ENCODE measurements at places on chromosomes 13 and 19.

DNA sequence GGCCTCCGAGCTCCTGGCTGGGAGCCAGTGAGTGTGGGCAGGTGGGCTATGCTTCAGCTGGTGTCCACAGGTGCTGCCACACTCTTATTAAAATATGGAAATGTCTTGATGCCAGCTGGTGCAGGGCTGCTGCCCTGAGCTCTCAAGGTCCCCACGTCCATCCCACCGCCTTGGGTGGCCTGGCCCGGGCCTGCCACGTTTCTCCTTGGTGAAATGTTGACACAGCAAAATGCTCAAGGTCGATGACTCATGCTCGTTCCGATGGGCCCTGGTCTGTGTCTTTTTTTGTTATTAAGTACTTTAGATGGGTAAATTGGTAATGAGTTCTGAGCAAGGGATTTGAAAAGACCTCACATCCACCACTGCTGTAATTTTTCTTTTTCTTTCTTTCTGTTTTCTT is 524.7 kb downstream of the MYO16 start:
- DNase-seq, result no peak

DNA sequence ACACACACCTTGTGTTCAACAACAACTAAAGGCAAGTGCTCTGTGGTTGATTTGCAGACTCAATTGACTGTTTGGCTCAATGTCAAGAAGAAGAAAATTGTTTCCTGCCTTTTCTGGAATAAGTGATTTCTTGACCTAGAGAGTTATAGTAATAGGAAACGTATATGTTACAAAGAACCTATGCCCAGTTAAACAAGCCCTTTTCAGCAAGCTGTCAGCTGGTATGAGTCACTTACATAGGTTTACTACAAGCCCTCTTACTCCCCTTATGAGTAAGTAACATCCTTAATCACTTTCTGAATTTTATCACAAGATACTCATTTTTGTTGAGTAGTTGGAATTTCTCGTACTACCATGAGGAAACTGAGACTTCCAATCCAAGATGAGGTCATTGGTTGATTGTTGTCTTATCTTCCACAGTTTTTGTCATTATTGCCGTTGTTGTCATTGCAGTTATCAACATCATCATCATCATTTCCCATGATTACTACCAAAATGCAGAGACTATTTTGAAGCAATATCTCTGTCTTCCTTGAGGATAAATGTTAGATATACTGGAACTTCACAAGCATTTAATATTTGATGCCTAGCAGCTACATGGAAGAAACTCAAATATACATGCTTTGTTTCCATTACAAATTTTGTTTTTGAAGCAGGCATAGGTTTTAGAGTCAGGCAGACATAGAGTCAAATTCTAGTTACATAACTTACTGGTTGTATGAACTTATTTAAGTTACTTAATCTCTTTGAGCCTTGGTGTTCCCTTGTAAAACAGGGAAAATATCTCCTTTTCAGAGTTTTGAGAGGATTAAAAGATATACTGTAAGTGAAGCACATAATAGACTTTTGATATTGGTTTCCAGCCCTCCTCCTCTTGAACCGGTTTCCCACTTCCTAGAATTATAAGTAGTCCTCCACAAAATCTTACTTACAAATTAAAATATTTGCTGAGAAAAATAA is 106.0 kb downstream of the RAP2A start:
- DNase-seq, result no peak

DNA sequence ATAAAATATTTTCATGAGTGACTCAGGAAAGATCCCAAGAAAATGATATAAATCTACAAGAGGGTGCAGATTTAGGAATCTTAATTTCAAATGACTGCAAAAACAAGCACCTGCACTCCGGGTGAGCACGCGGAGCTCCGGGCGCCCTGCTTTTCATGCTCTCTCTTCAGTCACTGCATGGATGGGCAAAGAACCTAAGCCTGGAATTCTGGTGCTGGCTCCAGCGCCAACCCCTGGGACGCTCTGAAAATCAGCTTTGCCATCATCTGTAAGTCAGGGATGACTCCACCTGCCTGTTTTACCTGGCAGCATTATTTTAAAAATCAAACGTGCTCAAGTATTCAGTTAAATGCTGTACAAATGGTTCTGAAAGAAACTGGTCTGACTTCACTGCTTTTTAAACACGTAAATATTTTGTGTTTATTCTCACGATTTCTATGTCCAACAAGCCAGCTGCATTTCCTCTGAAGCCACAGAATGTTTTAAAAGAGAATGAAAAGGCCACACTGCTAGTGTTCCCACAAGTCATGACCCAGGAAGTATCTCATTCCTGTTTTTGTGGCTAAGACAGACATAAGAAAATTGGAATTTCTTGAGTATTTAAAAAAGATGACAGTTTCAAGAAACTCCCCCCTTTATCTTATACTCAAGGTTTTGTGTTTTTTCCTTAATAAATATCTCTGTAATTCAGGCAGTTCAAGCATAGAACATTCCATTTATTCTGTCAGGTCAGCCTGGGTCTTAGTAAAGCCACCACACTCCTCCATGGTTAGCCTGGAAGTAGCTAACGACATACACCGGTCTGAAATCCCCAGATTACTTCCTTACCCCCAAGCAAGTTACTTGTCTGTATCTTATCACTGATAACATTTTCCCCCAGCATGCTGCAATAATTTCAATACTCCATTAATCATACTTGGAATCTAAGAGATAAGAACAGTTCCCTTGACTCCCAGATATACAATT is 81.1 kb downstream of the COL4A1 start:
- DNase-seq, result no peak

DNA sequence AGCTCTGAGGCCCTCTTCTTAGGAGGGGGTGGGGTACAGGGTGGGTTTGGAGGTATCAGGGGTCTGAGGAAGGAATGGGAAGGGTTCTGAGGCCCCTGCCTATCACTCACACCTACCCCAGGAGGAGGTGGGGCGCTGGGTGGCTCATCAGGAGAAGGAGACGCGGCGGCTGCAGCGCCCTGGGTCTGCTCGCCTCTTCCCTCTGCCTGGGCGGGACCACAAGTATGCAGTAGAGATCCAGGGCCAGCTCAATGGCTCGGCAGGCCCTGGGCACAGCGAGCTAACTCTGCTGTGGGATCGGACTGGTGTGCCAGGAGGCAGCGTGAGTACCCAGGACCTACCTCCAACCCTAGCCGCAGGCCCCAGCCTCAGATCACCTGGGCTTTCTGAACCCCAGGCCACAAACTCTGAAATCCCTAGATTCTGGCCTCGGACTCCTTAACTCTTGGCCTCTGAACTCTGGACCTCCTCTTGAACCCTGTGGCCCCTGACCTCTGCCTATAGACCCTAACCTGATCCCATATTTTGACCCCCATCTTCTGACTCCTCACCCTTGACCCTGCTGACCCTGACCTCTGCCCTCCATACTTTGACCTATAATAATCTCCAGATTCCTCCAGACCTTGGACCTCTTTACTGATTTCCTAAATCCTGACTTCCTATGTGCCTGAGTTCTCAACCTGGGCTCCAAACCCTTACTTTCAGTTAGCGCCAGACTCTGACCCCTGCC is 24.1 kb downstream of the MEGF8 start:
- DNase-seq, result no peak

- no peak for DNase-seq
Measured at GRCh38 chr13:66803013-66803807, 426.9 kb downstream of the PCDH9 start.

GRCh38 chr19:31597616-31598015 is 248.4 kb upstream of the TSHZ3 start:
- DNase-seq, result no peak

- no peak for DNase-seq
Measured at GRCh38 chr13:104837756-104838155, 1697.7 kb downstream of the EFNB2 start.

- DNase-seq, result no peak
Measured at GRCh38 chr13:111530137-111530870, 209.9 kb downstream of the TEX29 start.

- DNase-seq, result no peak
Measured at GRCh38 chr13:25864116-25864515, 187.7 kb downstream of the SHISA2 start.

GRCh38 chr19:45878043-45878794 is 7.7 kb downstream of the IRF2BP1 start:
- no peak for DNase-seq

GRCh38 chr19:49968279-49968922 is 7.4 kb upstream of the SIGLEC11 start:
- no peak for DNase-seq

- no peak for DNase-seq
Measured at GRCh38 chr13:98916403-98916802, 61.5 kb downstream of the DOCK9 start.

GRCh38 chr13:104422668-104423067 is 1356.5 kb upstream of the SLC10A2 start:
- no peak for DNase-seq

- DNase-seq, result no peak
Measured at GRCh38 chr13:92805766-92806165, 420.8 kb upstream of the GPC6 start.

DNA sequence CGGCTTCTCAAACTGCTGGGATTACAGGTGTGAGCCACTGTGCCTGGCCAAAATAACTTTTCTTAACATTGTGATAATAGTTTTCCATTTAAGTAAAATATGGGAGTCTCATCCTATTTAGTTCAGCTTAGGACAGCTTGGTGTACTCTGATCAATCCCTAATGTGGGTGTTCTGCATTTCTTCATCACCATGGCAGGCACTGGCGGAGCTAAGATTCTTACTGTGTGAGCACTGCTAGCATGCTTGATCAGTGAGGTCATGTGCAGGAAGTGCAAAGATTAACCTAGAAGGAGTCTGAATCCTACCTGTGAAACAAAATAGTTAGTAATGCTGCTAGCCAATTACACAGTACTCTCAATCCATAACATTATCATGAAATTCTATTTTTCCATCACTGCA is 1684.2 kb upstream of the SLC10A2 start:
- no peak for DNase-seq

GRCh38 chr19:46850228-46851203 is at the start of gene AP2S1:
Gene AP2S1, minus strand, starts transcription at chr19:46850846. Its CDS starts 80 bp downstream, at chr19:46850766.
- DNase-seq, result peak; percentile 91

- no peak for DNase-seq
Measured at GRCh38 chr19:46654621-46655152, 6.3 kb downstream of the DACT3 start.

DNA sequence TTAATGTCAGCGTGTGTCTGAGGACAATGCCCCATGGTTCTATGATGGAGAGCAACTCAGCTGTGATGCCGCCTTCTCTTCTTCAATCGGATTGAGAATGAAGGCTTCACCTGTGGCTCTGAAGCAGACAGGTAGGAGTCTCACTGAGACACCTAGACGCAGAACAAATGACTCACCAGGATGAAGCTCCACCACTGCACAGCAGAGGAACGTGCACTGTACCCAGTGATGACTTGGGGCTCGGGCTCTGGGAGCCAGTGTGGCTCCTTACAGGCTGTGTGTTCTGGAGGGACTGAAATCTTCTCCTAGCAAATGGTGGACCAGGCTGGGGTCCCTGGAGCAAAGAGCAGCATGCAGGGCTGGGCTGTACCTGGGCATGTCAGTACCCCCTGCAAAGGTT is 44.0 kb downstream of the CCDC70 start:
- no peak for DNase-seq

GRCh38 chr13:40613192-40613818 is 53.1 kb downstream of the FOXO1 start:
- DNase-seq, result peak; percentile 54

- DNase-seq, result no peak
Measured at GRCh38 chr13:28497143-28497876, 2.4 kb upstream of the FLT1 start.

GRCh38 chr13:53198017-53198416 is 169.4 kb downstream of the OLFM4 start:
- DNase-seq, result no peak

GRCh38 chr13:98069985-98070384 is 72.9 kb upstream of the FARP1 start:
- no peak for DNase-seq

DNA sequence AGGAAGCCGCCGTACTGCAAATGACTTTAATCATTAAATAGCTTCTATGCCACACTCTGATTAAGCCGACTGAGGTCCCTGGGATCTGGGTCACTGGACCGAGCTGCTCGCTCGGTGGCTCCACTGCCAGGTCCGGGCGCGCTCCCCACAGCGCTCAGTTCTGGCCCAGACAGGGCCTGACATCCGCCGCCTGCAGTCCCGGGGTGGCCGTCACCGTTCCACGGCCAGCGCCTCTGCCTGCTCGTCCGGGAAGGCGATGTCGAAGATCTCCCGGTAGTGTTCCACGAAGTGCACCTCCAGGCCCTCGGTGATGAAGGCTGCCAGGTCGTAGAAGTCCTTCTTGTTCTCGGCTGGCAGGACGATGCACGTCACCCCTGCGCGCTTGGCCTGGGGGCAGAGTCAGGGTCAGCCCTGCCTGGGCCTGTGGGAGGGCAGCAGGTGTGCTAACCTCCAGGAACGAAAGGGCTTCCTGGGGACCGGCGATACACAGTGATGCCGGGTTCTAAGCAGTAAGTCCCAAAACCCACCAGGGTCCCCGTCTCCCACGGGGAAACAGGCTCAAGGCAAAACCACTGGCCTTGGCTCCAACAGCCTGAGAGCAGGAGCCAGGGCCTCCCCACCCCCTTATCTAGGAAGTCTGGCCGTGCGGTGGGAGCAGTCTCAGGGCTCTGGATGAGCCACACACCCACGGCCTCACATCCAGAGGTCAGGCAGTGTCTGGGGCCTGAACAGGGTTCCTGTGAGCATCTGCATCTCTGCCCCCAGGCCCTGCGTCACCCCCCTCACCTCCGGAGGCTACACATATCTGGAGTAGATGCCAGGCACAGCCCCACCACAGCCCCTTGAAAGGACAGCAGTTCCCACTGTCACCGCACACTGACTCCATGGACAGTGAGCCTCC is 2.0 kb downstream of the RPL36 start:
- DNase-seq, result peak; percentile 34

GRCh38 chr19:6861683-6862286 is 25.6 kb upstream of the ADGRE1 start:
- no peak for DNase-seq

- DNase-seq, result no peak
Measured at GRCh38 chr19:47755762-47756626, 10.6 kb downstream of the NOP53 start.

DNA sequence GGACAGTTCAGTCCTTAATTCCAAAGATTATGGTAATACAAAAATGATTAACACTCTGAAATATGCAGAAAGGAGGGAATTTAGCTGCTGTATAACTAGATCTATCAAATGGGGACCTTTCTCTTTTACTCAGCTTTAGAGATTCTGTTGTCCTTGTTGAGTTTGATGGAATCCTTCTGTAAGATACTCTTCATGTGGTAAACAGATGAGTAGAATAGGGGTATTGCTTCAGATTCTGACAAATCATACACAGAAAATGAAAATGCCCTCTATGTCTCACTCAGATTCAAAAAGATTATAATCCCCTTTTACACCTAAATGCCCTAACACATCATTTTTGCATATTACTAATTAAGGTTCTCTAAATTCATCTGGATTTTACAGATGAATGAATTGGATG is 50.7 kb downstream of the ARHGAP35 start:
- DNase-seq, result no peak

DNA sequence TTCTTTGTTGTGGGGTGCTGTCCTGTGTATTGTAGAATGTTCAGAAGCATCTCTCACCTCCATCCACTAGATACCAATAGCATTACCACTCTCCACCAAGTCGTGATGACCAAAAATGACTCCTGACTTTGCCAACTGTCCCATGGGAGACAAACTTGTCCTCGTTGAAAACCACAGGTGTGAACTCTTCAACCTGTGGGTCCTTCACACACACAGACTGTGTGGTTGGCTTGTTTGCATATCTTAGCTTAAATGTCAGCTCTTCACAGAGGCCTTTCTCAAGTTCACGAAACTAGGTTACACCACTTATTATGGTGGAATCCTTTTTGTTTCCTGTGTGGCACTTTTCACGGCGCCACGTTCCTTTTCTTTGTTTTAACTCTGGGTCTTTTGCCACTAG is 6.8 kb downstream of the GPC5 start:
- DNase-seq, result no peak

All from activated naive CD8-positive, alpha-beta T cell treated with anti-CD3 and anti-CD28 coated beads for 36 hours (primary cell).